ENCODE measurements at places on chromosomes 12 and 14.

DNA sequence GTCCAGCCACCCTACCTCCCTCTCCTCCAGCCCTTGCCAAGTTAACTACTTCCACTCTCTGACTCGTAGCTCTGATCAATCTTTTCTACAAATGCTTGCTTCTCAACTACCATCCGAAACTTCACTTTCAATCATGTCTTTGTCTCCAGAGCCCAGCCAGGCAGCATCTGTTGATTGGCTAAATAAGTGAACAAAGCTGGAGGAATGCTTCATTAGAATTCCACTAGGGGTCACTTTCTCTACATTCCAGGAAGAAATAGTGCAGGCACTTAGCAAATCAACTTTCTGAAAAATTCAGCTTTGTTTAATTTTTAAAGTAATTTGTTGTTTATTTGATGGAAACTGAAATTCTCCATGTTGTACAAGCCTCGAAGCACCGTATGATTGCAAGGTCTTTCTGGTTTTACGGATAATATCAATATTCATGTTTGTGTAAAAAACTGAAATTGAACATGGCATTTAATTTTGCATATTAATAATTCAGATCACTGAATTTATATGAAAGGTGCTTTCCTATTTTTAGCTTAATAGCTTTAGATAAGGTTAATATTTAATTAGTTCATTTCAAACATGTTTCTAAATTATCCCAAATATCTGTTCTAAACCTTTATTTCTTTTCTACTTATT lies 32.4 kb upstream of the HELB start:
- peak; percentile 63 for DNase-seq

- no peak for DNase-seq
Measured at GRCh38 chr12:7629465-7629864, 36.2 kb downstream of the APOBEC1 start.

GRCh38 chr12:103728323-103728722 lies 112.7 kb downstream of the NT5DC3 start:
- DNase-seq, result no peak

GRCh38 chr12:115920395-115921183 lies 356.9 kb downstream of the MED13L start:
- no peak for DNase-seq

- DNase-seq, result no peak
Measured at GRCh38 chr14:46404865-46405811, 246.4 kb downstream of the RPL10L start.

DNA sequence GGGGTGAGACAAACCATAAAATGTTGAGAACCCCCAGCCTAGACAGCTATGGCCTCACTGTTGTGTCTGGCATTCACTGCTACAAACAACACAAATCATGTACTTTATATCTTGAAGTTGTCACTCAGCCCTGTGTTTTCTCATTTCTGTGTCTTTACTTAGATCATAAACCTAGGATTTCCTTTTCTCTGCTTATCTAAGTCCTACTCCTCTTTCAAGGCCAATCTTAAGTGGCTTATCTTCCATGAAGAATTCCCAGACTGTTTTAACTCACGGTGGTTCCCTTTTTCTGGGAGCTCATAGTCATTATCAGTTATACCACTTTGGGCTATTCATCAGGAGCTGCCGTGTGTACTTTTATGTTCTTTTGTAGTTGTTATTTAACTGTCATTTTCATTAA lies 42.1 kb downstream of the FLRT2 start:
- no peak for DNase-seq

DNA sequence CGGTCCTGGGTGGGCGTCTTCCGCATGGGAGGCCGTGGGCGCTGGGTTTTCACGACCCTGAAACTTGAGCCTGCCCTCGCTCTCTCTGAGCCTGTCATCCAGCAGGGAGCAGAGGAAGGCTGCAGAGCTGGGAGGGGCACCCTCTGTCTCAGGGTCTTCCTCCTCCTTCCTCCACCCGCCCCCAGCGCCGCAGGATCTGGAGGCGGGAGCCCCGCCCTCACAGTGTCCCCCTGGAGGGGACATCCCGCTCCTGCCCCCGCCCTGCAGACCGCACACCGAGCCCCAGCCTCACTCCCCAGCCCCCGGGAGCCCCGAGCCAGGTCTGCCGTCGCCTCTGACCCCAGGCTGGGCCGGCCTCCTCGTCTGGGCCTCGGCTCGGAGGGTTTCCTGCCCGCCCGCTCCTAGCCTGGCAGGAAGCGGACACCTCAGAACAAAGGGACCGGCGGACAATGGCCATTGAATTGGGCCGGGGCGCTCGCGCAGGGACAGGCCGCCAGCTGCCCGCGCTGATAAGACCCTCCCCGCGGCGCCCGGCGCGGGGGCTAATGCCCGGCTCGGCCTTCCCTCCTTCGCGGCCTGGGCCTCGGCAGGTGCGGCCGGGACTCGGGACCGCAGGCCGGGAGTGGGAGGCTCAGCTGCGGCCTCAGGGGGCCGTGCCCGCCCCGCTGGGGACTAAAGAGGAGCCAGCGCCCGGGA lies 15.3 kb upstream of the NUDT14 start:
- DNase-seq, result no peak

Measured in RPMI7951 (cell line).